ENCODE measurements at places on chromosomes 2 and 18.

DNA sequence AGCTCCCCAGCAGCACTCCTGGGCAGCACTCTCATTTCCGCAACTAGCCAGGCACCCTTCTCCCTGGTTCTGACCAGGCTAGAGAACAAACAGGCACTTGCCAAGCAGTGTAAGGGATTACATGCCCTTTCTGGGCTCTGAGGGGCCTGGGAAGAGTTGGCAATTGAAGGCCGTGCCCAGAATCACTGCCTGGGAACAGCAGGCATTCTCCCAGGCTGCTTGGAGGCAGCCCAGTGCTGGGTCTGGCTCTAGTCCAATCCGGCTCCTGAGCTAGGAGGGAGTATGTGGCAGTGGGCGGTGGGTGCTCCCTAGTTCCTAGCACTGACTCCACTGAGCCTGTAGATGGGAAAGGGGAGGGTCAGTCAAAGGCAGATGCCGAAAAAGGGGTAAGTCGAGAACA is 34.1 kb upstream of the SP3 start:
- DNase-seq = no peak

GRCh38 chr2:172179045-172179701 is 76.5 kb upstream of the DLX2 start:
- DNase-seq = no peak

DNA sequence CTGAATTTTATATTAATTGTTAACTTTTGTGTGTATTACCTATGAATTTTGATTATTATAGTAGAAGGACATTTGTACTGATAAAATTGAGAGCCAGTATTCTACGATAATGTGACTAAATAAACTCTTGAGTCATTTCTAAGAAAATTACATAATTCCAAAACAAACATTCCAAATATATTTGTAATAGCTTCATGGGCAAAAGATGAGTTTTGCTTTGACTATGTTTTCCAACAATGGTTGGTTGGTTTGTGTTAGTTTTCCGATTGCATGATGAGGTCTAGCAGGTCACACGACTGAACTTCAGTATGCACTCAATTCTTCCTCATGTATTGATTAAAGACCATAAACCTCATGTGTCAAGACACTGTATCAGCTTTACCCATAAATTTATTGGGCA is 71.7 kb upstream of the WDR75 start:
- no peak for DNase-seq

DNA sequence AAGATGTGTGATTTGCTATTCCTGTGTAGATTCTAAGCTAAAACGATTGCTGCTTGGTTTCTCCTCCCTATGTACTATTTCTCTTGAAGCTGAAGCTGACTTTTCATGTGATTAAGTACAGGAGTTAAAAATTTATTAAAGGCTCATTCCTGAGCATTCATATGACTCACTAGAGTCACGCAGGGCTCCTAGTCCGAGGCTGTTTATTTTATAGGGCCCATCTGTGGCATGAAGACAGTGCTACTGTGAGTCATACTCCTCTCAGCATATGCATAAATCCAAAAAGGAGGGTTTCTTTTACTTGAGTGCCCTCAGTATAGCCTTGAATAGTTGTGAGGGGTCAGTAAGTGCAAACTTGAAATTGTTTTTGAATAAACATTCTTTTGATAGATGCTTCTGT is 378.8 kb downstream of the PTPRM start:
- no peak for DNase-seq

GRCh38 chr2:177765698-177766097 is 306.9 kb downstream of the PDE11A start:
- DNase-seq = no peak

DNA sequence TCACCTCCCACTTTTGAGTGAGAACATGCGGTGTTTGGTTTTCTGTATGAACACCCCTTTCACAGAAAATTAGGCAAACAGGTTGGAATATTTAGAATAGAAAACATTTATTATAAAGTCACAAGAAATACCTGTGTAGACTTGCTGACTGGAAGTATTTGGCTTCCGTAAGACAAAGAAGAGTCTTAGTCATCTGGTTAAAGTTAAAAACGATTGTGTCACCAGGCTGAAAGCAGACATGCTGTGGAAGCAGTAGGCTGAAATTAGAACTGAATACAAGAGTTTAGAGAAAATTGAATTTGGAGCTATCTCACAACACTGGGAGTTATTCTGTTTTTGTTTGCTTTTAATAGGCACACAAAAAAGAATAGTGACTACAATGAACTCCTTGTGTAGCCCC is 16.2 kb upstream of the CLASP1 start:
- no peak for DNase-seq

GRCh38 chr2:85838181-85838580 is 50.6 kb downstream of the ST3GAL5 start:
- DNase-seq = no peak

GRCh38 chr2:213065583-213066442 is 85.6 kb downstream of the IKZF2 start:
- no peak for DNase-seq

DNA sequence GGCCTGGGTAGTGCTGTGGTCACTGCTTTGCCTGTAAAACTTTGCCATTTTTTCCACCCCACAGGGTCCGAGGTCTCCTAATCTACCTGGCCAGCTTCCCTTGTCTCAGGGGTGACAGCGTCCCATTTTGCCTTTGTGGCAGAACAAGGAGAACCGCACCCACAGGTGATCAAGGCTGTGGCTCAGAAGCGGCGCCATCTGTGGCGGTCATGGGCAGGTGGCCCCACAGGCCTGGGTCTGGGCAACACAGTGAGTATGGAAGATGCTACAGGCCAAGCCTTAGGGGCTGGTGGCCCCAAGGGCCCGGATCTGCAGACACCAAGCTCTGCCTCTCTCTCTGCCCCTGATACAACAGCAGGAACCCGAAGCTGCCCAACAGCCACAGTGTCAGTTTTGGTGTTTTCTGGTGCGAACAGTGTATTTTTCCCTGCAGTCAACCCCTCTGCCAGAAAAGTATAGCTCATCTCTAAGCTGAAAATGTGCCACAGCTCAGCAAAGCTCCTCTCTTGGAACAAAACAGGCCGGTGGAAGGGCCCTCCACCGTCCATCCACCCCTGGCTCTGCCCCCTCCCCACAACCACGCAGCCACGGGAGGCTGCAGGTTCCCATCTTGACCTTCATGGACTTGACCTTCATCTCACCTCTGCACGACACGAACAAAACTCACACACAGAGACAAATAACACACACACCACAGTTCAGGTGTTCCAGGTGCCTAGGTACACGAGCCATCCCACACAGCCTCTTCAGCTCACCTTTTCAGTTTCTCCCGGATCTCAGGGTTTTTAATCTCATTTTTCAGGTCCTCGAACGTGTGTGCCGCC is 96.7 kb downstream of the PXDN start:
- DNase-seq = no peak

GRCh38 chr2:86563650-86564061 is 413 bp upstream of the CHMP3 start:
- no peak for DNase-seq

DNA sequence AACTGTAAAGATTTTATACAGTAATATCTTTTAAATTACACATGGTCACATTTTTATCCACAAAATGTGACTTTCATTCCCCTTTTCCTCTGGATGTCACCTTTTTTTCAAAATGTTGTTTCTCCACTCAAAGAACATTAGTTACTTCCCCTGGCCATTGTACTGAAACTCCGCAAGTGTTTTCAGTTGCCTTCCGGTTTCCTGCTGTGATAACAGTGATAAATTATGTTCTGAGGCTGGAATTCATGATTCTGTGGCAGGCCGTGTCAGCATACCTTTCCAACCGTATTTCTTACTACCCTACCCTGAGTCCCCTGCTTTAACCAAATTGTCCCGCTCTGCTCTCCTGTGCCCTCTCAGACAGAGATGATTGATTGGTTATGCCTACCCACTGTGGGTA is 53.5 kb downstream of the MGAT5 start:
- DNase-seq = no peak

DNA sequence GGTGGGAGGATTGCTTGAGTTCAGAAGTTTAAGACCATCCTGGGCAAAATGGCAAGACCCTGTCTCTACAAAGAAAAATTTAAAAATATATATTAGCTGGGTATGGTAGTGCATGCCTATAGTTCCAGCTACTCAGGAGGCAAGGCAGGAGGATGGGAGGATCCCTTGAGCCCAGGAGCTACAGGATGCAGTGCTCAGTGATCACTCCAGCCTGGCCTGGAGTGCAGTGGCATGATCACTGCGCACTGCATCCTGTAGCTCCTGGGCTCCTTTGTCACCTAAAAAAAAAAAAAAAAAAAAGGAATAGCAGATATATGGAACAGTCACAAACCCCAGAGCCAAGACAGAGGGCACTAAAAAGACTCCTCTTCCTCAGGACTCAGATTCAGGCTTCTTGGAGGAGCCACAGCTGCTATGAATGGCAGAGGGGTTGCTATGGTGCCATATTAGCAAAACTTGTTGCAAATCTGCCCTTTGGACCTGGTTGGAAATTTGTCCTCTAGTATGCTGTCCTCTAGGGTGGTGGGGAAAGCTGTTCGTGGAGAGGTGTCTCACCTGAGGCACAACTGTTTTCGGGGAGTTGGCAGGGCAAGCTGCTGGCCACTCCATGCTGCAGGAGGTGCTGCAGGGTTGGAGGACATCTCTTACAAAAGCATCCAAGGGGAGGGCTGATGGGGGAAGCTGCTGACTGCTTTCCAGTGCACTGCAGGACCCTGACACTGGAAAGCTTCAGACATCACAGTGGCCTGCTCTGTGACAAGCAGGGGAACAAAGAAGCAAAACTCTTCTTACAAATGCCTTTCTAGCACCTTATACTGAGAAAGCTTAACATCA is 22.7 kb downstream of the CYP20A1 start:
- no peak for DNase-seq

- no peak for DNase-seq
Observed at GRCh38 chr2:194706179-194706578, 950.8 kb upstream of the SLC39A10 start.

DNA sequence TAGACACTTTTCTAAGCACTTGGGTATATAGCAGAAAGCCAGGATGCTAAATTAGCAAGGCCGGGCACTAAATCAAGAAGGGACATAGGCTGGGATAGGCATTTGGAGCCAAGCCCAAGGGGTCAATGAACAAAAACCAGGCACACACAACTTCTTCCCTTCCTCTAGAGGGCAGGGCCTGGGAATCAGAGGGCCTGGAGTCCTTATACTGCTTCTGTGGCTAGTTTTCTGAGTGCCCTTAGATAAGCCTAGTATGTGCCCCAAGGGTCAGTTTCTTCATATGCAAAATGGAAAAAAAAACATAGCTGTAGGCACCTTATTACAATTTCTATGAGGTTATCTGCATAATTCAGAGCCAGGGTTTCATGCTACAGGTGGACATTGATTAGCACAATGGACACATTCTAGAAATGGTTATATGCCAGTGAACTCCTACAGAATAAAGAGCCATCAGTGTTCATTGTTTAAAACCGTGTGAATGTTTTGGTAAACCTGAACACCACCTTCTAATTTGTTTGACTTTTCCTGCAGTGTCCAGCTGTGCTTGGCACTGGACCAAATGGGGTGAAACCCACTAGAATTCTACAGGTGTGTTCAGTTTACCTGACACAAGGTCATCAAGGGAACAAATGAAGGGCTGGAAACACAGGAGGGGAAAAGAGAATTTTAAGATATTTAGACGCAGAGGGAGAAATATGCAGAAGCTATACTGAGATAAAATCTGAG is 49.6 kb downstream of the PAX8 start:
- no peak for DNase-seq

DNA sequence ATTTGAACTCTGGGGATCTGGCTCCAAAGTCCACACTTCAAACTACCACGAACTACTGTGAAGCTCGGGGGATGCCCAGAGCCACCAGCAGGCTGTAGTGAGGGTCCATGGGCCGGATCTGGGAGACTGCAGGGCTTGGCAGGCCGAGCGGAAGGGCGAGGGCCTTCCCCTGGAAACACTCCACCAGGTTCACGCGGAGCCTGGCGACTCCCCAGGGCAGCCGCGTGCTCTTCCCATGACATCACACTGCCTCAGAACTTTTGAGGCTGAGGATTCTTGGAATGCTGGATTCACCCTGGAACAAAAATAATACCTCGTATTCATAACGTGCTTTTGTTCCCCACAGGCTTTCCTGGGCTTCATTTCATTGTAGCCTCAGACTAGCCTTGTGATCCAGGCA is 201.0 kb downstream of the SMAD7 start:
- DNase-seq = peak; percentile 71

DNA sequence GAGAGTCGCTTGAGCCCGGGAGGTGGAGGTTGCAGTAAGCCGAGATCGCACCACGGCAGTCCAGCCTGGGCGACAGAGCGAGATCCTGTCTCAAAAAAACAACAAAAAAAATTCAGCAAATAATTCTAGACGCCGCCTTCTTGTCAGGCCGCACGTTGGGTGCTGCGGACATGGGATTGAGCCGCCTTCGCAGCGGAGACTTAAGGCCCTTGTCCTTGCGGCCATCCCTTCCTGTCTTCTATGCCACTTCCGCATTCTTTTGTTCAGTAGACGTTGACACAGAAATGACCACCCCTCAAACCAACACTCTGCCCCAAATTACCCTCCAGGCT is 15.8 kb downstream of the PTPN18 start:
- no peak for DNase-seq

DNA sequence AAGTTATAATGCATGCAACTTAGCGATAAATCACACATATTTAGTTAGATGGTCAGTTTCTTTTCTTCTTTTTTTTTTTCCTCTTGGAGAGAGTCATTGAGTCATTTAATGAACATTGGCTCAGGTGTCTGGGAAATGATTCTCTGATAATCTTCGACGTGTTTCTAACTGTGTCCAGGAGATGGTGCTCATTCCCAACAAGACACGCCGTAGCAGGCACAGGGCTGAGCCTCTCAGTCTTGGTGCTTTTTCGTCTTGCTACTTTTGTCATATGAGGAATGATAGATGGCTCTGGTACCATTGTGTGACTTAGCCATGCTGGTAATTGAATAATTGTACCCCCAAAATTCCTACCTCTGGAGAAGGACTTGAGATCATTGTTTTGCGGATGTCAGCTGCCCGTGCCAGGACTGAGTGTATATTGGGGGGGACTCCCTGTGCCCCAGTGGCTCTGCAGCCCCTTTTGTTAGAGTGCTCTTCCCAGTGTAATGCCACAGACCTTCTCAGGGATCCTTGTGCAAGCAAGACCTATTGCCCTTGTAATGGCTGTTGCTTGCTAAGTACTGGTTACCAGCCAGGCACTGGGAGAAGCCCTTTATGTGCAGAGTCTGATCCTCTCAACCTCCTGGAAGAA is 107.6 kb upstream of the CYRIA start:
- peak; percentile 57 for DNase-seq

DNA sequence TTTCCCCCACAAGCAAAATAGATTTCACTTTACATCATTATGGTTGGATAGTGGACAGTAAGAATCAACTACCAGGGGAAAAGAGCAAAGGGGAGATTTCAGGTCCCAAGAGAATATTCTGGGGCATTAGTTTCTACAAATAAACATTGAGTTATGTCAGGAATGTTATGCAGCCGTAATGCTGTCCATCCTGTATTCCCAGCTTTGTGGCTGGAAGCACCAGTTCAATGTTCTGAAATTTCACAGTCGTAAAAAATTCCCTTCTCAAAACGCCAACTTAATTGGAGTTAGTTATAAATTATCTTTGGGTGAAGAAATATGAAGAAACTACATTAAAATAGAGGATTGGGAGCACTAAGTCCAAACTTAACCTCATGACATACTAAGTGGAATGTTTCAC is 141.5 kb upstream of the FIGN start:
- peak; percentile 16 for DNase-seq

Data from muscle of back (tissue), 13 donors.